ENCODE measurements at places on chromosomes 1 and 21.

GRCh38 chr1:116258668-116259419, 114.2 kb upstream of the ATP1A1 start:
- DNase-seq = no peak

DNA sequence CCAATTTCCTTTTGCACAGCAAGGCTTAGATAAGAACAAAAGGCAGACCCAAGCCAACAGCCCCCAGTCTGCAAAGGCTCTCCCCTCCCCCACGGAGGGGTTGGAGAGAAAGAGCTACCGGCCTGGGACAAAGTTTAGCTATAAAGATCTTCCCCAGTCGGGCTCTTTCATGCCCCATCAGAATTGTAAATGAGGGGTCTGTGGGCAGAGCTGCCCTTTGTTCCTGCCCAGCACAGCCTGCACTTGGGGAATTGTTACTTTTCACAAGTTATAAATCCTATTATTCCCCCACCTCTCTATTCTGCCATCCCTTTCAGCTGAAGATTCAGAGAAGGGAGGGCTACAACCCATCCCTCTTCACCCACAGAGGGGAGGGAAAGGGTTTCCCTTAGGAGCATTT, 3.5 kb downstream of the MYCL start:
- no peak for DNase-seq

DNA sequence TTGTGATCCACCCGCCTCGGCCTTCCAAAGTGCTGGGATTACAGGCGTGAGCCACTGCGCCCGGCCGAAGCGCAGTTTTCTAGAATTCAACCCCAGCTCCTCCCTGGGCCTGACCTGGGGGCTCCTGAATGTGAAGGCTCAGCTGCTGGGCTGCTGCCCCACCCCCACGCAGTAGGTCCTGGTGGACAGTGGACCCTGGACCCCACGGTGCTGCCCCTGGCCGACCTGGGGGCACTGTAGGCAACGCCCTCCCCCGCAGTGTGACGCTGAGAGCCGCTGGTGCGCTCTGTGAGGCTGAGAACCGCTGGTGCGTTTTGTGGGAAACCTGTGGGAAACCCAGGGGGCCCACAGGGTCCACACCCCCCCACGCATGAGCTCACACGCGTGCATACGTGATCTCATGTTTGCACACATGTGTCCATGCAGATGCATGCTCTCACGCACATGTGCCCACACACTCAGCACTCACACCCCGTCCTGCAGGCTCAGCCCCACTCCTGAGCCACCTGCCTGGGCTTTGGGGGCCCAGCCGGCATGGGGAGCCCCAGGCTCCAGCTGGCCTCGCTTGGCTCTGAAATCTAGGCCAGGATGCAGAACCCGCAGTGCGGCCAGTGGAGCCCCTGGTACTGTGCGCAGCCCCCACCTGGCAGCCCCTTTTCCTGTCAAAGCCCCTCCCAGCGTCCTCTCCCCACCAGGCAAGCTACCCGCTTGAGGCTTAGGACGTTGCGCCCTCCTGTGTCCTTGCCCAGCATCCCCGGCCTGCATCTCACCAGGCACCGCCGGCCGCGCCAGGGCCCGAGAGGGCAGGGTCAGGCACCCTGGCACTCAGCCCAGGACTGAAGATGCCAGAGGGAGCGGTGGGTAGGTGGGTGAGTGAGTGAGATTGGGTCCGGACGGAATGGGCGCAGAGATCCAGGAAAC, 67.7 kb downstream of the COL18A1 start:
- no peak for DNase-seq

DNA sequence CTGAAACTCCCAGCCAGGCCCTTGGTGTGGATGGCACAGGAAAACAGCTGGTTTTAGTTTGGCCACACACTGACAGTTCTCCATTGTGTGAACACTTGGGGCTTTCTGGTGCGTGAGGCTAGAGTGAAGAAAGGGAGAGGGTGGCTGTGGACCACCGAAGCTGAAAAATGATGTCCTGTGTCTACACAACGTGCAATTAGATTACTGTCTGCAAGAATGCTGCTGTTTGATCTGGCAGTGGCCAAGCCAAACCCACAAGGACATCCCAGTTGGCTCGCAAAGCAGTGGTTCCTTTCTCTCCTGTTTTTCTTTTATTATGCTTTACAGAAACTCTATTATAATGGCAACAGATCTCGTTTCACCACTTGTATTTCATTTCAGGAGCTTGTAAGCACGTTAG, 58.9 kb downstream of the ERG start:
- no peak for DNase-seq

DNA sequence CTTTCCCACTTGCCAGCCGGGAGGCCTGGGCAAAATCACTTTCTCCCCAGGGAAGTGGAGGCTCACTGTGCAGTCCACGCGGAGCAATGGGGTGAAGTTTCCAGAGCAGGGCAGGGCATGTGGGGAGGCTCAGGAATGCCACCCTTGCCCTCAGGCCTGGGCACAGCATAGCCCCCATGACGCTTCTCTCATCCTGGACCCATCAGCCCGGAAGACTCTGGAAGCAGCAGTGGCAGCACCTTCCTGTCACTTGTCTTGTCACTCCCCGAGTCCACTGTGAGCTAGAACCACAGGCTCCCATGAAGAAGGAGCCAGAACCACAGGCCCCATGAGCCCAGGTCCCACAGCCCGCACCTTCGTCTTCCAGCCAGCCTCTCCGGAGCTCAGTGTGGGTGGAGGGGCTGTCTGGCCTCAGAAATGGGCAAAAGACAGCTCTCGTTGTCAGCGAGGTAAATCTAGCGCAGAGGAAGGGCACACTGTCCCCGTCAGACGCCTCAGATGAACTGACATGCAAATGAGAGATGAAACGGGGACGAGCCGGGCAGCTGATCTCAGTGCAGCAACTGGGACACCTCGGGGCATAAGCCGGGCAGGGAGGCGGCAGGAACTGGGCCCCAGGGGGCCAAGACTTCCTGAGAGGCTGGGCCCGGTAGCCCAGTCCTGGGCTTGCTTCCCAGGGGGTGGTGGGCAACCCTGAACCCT, 6.1 kb downstream of the PDE9A start:
- no peak for DNase-seq

DNA sequence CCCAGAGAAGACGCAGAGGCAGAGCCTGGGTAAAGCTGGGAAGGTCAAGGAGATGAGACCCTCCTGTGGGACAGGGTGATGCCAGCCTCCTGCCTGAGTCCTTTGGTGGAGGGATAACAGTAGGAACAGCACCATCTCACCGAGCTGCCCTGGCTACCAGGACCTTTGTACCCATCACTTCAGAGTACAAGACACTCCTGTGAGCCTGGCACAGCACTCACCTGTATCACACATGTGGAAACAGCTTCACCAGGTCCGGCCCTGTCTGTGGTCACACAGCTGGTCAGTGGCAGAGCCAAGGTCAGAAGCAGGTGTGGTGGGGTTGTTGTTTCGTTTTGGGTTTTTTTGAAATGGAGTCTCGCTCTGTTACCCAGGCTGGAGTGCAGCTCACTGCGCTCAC, 5.0 kb upstream of the TMEM200B start:
- no peak for DNase-seq

GRCh38 chr1:212285685-212286555, 710 bp downstream of the PPP2R5A start:
- DNase-seq = peak; percentile 75

DNA sequence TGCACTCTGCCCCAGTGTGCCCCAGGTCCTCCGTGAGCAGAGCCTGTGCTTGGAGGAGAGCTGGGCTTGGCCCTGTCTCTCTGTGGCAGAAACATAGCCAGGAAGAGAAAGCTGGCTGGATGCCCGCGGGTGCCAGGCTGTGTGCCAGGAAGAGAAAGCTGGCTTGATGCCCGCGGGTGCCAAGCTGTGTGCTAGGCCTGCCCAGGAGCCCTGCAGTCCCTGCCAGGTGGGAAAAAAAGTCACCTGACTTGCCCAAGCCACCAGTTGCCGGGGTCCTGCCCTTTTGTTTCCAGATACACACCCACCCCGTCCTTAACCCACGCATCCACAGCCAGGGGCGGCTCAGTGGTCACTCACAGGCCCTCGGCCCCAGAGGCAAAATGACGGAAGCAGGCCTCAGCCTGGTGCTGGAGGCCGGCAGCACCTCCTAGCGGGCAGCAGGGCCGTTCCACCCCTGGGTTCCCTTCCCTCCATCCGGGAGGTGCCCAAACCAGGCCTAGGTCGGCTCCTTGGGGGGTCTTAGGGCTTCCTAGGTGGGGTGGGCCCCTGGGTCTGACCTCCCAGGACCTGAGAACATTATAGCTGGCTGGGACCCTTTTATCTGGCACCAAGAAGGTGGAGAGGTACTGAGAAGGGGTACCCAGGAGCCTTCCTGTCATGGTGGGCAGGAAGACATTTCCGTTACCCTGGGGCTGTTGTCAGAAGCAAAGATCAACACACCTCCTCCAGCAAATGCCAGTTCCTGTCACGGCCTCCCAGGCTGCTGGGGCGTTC, 9.1 kb downstream of the ITGB2 start:
- DNase-seq = no peak

GRCh38 chr1:180594723-180595122, 36.0 kb downstream of the OVAAL start:
- DNase-seq = no peak

- DNase-seq = no peak
These were observed 687.7 kb upstream of the ADGRL4 start for GRCh38 chr1:79694241-79694640.

GRCh38 chr1:229889031-229889517, 178.0 kb upstream of the GALNT2 start:
- no peak for DNase-seq

- no peak for DNase-seq
These were observed 2.1 kb upstream of the TMCO2 start for GRCh38 chr1:40245686-40246085.

DNA sequence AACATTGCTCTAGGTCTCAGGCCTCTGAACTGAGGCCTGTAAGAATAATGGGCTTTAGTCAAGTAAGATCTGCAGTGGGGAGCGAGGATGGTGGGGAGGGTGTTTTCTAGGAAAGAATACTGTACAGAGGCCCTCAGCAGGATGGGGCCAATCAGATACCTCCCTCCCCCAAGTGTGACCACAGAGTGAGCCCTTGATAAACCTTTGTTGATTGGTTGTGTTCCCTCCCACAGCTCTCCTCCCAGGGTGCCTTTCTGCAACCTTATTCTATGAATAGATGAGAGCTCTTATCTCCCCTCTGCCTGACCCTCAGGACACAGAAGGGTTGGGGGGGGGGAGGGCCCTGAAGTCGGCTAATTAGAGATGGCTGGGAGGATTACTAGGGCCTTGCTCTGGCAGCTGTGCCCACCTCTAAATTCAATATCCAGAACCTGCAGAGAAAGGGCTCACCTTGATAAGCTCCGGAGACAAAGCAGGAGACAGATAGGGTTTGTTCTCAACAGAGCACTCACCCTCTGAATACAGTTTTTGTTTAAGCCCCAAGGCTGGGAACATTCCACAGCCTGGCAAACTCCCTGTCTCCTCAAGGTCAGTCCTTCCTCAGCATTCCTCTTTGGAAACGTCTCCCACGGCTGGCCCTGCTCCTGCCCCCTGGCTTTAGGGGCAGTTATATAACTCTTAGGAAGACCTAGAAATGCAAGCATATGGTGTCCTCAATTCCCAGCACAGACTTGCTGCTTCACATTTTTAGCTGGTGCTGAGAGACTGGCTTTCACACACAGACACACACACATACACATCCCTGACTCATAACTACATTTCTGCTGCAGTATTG, 42.9 kb downstream of the ATP1A1 start:
- no peak for DNase-seq

- peak; percentile 97 for DNase-seq
These were observed 8.0 kb downstream of the PHLDA3 start for GRCh38 chr1:201460814-201461644.

DNA sequence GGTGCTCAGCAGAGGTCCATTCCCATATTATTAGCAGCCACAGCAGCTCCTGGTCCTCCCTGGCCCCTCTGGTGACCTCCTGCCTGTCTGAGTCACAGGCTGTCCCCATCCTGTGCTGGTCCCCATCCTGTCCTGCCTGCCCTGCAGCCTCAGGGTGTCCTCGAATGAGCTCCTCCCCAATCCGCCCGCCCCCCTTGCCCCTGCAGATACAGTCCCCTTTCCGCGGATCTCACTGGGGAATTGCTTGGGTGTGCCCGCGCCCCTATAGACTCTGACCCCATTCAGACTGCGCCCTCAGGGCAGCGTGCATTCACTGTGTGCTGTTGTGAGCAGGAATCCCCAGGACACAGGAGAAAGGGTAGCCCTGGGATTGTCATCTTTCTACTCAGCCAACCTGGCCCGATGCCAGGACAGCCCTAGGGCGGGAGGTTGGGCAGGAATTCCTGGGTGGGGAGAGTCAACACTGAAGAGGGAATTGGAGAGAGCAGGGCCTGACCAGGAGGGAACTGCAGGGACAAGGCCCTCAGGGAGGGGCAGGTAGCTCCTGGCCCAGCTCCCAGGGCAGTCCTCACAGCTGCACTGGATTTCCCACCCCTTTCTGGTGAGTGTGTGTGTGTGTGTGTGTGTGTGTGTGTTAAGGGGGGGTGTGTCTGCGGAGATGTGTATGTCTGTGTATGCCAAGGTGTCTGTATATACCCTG, 1.1 kb upstream of the GUCA2A start:
- DNase-seq = peak; percentile 72

- DNase-seq = no peak
These were observed 33.6 kb downstream of the ZNF496 start for GRCh38 chr1:247298124-247298481.

DNA sequence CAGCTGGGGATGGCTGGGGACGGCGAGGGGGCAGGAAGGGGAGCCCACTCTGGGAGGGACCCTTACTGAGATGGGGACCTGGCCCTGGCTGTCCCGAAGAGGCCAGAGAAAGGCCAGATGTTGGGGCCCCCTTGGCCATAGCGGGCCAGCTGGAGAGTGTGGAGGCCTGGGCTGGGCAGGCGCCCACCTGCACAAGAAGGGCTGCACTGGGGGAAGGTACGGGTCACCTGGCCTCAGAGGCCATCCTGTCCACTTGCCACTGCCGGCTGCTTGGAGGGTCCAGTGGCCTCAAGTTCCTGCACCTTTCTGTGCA, 5.0 kb upstream of the PLCH2 start:
- DNase-seq = no peak

GRCh38 chr1:46130606-46131005, 1.8 kb downstream of the PIK3R3 start:
- no peak for DNase-seq

DNA sequence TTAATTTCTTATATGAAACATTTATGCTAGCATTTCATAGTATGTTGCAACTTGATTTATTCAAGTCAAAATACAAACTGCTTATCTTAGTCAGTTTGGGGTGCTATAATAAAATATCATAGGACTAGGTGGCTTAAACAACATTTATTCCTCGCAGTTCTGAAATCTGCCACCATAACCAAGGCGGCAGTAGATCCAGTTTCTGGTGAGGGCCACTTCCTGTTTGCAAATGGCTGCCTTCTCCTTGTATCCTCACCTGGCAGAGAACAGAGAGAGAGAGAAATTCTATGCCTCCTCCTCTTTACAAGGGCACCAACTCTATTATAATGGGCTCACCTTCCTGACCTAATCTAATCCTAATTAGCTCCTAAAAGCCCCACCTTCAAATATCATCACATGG, 76.1 kb upstream of the RGS2 start:
- DNase-seq = no peak

- peak; percentile 85 for DNase-seq
These were observed 581 bp downstream of the SSU72 start for GRCh38 chr1:1573843-1574720.

Measured in foreskin fibroblast (primary cell).